ENCODE measurements at places on chromosomes 1 and 21.

DNA sequence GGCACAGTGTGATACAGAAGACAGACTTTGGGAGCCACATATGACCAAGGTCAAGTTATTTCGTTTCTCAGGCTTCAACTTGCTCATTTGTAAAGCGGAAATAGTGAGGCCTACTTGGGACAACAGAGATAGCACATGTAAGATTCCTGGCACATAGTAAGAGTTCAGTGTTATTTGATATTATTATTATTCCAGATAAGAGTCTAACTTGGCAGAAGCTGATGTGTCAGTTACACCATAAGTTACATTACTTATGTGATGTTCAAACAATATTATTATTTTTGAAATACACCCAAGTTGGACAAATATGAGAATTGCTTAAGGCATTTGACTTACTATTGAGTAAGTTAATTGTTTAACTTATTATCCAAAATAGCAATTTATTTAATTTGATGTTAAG is 10.2 kb upstream of the CYP4X1 start:
- no peak for DNase-seq

DNA sequence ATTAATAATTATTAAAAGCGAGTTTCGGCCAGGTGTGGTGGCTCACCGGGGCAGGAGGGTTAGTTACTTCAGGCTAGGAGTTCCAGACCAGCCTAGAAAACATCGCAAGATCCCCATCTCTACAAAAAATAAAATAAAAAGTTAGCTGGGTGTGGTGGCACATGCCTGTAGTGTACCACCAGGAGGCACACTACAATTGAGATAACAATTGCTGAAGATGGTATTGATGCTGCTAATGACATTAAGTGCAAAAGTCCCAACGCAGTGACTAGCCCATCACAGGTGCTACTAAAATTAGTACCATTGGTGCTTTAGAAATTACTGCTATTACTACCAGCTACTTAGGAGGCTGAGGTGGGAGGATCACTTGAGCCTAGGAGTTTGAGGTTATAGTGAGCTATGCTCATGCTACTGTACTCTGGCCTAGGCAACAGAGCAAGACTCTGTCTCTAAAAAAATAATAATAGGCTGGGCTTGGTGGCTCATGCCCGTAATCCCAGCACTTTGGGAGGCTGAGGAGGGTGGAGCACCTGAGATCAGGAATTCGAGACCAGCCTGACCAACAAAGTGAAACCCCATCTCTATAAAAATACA is 156.6 kb downstream of the GREM2 start:
- no peak for DNase-seq

DNA sequence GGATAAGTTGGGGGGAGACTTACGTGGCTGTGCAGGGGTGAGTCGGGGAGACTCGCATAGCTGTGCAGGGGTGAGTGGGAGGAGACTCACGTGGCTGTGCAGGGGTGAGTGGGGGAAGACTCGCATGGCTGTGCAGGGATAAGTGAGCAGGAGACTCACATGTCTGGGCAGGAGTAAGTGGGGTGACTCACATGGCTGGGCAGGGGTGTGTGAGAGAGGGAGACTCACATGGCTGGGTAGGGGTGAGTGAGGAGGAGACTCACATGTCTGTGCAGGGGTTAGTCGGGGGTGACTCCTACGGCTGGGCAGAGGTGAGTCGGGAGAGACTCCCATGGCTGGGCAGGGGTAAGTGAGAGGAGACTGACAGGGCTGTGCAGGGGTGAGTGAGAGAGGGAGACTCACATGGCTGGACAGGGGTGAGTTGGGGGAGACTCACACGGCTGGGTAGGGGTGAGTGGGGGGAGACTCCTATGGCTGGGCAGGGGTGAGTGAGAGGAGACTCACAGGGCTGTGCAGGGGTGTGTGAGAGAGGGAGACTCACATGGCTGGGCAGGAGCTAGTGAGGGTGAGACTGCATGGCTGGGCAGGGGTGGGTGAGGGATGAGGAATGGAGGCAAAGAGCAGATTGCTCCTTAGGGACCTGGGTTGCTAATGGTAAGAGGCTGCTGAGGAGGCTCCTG is 56.0 kb upstream of the ABCG1 start:
- no peak for DNase-seq

GRCh38 chr1:167434306-167434705 is 84.0 kb downstream of the CD247 start:
- no peak for DNase-seq

GRCh38 chr21:33019885-33020557 is 5.7 kb upstream of the OLIG2 start:
- DNase-seq, result no peak

DNA sequence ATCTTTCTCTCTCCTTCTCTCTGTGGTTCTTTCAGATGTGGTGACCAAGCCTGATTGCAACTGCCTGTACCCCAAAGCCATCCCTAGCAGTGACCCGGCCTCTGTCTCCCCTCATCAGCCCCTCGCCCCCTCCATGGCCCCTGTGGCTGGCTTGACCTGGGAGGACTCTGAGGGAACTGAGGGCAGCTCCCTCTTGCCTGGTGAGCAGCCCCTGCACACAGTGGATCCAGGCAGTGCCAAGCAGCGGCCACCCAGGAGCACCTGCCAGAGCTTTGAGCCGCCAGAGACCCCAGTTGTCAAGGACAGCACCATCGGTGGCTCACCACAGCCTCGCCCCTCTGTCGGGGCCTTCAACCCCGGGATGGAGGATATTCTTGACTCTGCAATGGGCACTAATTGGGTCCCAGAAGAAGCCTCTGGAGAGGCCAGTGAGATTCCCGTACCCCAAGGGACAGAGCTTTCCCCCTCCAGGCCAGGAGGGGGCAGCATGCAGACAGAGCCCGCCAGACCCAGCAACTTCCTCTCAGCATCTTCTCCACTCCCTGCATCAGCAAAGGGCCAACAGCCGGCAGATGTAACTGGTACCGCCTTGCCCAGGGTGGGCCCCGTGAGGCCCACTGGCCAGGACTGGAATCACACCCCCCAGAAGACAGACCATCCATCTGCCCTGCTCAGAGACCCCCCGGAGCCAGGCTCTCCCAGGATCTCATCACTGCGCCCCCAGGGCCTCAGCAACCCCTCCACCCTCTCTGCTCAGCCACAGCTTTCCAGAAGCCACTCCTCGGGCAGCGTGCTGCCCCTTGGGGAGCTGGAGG is 12.7 kb downstream of the CSF1 start:
- DNase-seq, result no peak

DNA sequence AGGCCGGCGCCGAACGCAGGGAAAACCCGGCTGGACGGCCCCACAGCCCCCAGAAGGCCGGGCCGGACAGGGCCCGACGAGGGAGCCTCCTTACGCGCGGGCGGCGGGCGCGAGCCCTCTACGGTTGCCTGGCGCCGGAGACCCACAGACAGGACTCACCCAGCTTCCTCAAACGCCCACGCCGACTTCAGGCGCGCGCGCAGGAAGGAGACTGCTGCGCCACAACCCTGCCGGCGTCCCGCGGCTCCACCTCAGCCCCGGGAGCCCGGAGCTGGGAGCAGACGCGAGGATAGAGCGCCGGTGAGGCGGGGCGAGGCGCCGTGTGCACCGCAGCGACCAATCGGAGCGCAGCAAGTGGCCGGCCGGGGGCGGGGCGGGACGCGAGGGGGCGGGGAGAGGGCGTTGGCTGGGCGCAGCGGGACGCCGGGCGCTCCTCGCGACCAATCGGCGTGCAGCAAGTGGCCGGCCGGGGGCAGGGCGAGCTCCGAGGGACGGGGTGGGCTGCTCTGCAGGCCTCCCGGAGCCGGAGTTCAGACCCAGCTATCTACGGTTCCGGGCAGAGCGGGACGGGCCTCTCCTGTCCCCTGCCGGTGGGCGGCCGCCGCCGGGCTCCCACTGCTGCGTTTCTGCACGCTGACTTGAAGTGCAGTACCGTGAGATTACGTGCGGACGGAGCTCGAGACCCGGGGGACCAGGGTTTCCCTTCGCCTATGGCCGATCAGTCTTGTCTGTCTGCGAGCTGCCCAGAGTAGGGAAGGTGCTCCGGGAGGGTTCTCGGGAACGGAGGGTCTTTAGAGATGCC is at the start of gene TMEM50B:
TSS of gene TMEM50B (minus strand) at position 296 of the 802 bp plus-strand sequence. CDS start 11,089 bp downstream, outside the sequence.
- peak; percentile 90 for DNase-seq

GRCh38 chr1:52641307-52641706 is 8.3 kb downstream of the SHISAL2A start:
- DNase-seq, result no peak

DNA sequence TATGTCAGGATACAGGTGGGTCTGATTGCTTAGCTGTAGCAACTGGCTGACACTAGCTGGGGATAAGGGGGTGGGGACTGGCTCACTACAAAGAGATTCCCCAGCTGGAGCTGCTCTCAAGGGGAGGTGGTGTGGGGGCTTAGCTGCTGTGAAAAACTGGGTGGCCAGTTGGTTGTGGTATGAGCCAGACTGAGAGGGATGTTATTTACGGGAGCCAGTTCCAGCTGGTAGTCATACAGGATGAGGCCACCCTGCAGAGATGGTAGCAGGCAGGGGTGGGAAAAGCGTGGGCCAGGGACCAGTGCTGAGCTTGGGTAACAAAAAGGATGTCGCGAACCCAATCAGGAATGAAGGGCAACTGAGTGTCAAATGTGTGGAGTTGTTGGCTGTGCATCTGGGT is 204.0 kb upstream of the C21orf91 start:
- no peak for DNase-seq

DNA sequence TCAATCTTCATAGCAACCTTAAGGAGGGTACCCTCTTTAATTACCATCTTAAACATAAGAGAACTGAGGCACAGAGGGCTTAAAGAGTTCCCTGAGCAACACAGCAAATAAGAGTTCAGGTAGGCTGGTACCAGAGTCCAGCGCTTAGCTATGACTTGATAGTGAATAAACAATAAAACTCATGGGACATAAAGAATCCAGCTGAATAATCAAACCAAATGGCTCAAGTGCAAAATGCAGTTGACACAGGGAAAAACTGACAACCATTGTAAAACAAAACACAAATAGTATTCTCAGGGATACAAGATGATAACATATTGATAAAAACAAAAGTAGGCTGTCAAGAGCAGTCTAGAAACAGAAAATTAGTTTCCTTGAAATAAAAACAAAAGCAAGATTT is 176.9 kb upstream of the HMGB4 start:
- no peak for DNase-seq

DNA sequence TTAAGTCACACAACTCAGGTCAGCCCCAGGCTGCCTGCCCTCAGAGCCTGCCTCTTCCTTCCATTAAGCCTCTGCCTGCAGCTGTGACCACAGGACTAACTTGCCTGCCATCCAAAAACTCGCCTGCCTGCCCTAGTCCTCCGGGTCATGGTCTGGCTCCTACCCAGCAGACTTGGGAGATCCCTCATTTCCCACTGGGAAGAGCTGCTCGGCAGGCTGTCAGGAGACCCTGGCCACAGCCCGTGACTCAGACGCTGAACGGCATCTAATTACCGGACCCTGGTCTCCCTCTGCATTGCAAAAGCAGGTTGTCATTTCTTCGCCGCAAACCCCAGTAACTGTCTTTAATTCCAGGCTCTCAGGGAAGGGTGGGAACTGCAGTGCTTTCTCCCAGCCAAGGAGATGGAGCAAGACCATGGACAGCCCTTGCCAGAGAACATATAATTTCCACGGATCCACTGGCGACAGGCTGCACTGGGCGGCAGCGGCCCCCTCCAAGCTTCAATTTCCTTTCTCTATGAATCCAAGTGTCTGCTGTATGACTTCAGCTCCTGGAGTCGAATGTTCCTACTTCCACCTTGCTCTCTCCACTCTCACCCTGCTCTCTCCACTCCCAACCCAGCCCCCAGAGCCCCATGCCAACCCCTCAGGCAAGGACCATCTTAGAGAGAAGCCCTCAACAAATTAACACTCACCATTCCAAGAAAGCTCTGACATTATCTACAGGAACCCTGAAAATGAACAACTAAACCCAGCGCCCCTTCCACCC is 20.4 kb downstream of the OLFML2B start:
- DNase-seq, result no peak

GRCh38 chr1:228083871-228084278 is 1.4 kb downstream of the ARF1 start:
- DNase-seq, result no peak

DNA sequence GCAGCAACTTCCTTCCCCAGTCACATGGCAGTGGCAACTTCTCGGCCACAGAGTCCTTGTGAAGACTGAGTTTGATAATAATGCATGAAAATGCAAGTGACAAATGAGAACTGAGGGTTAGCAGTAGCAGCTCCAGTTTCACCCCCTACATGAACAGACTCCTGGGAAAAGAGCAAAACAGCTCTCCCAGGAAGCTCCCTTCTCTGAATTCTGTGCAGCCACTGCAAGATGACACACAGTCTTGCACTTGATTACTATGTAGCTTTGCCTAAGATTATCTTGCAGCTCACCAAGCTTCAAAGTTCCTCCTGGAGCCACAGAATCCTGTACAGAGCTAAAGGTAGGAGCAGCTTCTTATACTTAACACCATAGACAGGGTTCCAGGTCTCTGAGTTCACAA is 4.7 kb downstream of the PGBD5 start:
- DNase-seq, result no peak

DNA sequence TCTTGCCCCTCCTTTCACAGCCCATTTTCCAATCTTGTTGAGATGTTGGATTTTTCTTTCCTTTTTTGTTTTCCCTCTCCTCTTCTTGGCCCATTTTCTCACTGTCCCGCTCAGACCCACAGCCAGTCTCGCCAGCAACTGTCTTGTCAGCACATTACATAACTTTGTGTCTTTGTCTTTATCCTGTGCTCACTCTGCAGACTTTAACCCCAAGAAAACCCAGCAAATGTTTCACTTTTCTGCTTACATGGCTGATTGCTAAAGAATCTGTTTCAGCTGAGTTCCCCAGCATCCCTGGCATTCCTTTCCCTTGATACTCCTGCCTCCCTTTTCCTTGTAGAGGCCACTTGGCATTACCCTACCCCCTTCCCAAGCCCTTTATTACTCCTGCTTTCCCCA is 74.6 kb downstream of the ZNF648 start:
- no peak for DNase-seq

GRCh38 chr21:42219606-42220137 is 732 bp downstream of the ABCG1 start:
- no peak for DNase-seq

GRCh38 chr1:31221072-31221471 is 18.6 kb downstream of the NKAIN1 start:
- no peak for DNase-seq

GRCh38 chr1:150152182-150152536 is 2.4 kb downstream of the PLEKHO1 start:
- no peak for DNase-seq

GRCh38 chr1:97006044-97006661 is 284.6 kb downstream of the PTBP2 start:
- DNase-seq, result no peak

DNA sequence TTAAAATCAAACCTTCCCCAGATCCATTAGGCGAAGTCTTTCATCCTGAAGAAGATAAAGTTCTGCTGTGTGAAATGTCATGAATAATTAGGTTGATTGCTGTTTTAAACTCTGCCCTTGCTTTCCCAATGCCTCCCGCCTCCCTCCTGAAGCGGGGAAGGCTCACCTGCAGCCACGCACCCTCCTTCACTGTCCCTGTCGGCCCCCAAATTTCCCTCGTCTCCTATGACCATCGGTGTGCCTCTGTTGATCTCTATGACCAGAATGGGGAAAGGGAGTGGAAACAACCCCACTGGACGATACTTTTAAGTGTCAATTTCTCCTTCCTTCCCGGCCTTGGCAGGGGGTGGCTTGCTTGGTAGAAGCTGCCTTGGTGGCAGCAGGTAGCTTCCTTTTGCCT is 35.1 kb downstream of the LHX4 start:
- DNase-seq, result no peak

GRCh38 chr1:53899206-53899628 is 5.2 kb downstream of the DIO1 start:
- DNase-seq, result no peak

- DNase-seq, result no peak
Observed at GRCh38 chr21:34282223-34282622, 81.6 kb upstream of the KCNE2 start.
